ENCODE measurements at places on chromosomes 5 and 9.

DNA sequence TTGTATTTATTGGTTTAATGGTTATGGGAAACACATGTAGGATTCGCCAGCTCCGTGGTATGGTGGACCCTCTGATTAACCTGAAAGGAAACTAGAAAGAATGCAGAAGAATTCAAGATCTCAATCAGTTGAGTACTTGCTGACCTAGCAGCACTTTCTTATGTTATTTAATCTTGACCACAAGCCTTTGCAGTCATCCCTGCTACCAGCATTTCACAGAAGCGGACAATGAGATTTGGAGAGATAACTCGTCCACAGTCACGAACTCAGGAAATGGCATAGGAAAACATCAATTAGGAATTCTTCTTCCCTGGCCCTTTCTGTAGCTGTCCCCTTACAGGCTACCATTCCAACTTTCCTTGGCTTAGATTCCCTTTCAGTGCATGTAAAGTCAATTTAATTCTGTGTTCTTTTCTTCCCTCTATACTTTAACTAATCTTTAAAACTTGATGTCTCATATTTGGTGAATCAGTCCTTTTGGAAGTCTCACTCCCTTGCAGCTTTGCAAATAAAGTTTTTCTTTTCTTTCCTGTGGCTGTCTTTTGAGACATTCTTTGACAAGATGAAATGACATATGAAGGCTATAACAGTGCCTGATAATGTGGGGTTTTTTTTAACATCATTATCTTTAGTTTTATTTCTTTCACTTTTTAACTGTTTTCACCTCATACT lies 1.3 kb upstream of the SLC44A1 start:
- DNase-seq, result no peak

DNA sequence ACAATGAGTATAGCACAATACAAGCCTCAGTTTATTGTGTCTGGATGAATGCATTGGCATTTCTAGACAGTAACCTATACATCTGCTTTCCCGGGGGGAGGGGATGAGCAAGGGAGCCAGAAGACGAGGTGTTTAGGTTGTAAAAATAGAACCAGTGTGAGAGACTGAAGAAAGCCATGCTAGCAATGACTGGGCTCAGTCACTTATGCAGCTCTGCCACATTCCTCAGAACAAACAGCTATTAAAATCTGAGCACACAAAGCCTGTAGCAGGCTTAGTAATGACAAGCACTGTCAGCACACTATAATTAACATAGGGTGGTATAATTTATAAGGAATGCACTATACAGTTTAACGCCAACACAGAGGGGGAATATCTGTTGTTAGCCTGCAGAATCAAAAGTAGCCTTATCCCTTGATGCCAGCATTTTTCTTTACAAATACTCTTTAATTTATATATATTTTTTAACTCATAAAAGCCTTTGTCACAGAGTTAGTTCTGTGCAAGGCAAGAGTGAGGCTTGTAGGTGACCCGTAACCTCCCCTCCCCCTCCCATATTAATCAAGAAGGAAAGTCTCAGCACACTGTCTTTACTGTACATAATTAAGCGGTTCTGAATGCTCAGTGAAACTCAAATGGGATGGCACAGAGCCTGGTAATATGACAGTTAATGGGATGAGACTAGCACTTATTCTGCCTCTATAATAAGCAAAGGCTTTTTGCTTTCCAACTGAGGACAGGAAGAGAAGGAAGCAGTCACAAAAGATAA lies 295.4 kb downstream of the CSNK1G3 start:
- no peak for DNase-seq

GRCh38 chr9:89888677-89889076 lies 283.9 kb downstream of the GADD45G start:
- DNase-seq, result no peak

DNA sequence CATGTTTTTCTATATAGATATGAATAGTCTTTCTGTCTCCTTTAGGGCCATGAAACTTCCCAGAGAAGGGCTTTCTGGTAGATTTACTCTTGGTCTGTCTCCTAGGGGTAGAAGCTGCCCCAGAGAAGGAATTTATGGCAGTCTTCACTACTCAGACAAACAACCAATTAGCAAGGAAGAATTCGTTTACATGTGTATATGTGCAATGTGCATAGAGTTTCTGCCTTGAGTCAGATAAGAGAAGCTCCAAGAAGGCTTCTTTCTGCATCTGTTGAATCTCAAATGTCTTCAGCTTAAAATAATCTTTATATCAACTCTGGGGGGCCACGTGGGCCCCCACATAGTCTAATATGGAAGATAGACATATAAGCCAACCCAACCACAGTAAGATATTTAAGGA lies 7.6 kb upstream of the CLINT1 start:
- DNase-seq, result no peak

- no peak for DNase-seq
Measured at GRCh38 chr9:18447541-18447940, 26.4 kb upstream of the ADAMTSL1 start.

- DNase-seq, result no peak
Measured at GRCh38 chr9:69759021-69759420, 790 bp downstream of the PTAR1 start.

DNA sequence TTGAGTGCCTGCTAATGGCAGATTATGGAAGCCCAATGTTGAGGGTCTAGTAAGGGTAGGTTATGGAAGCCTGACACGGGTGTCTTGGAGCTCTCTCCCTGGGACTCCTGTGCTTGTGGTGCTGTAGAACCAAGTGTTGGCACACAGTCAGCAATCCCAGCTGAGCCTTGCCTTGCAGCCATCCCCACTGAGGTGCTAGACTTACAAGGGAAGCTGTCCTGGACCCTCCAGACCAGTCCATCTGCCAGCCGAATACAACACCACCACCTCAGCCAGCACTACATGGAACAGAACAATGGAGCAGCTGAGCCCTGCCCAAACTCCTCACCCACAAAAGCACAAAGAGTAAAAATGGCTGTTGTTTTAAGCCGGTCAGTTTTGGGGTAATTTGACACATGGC lies 90.5 kb upstream of the DNAH5 start:
- DNase-seq, result no peak

GRCh38 chr5:100479079-100479688 lies 56.0 kb upstream of the FAM174A start:
- DNase-seq, result no peak

DNA sequence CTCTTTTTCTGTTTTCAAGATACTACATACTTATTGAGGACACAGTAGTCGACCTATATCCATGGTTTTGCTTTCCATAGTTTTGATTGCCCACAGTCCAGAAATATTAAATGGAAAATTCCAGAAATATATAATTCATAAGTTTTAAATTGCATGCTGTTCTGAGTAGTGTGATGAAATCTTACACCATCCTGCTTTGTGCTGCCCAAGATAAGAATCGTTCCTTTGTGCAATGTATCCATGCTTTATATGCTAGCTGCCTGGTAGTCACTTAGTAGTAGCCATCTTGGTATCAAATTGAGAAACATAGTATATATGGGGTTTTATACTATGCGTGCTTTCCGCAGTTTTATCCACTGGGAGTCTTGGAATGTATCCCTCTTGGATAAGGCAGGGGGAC lies 59.0 kb downstream of the CWC27 start:
- DNase-seq, result no peak

DNA sequence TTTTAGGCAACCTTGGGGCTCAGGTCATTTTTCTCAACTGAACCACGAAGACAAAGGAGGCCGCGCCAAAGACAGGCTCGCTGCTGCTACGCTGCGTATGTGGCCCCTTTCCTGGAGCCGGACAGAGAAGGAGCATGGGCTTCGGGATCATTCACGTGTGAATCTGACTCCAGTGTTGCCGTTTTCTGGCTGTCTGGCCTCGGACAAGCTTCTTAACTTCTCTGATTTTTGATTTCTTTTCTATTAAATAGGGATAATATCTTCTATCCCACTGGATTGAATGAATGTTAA lies 50.8 kb upstream of the ZNF366 start:
- DNase-seq, result no peak

GRCh38 chr5:114924769-114925168 lies 244.9 kb downstream of the TRIM36 start:
- DNase-seq, result no peak

DNA sequence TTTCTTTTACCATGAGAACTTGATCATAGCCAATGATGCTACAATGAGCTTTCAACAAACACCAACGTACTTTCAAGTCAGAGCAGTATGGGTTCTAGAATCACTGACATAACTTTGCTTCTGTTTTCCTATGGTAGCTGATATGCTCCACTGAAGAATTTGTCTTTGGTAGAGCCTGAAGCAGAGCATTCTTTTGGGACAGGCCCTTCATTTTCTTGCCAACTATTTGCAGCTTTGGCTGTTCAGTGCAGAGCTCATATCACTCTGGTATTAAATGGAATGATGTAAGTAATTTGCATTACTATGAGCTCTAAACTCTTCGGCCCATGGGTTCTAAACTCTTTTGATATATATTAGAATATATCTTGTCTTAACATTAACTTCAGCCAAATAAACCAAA lies 51.8 kb upstream of the APC start:
- no peak for DNase-seq

- no peak for DNase-seq
Measured at GRCh38 chr9:84838879-84839278, 169.3 kb downstream of the NTRK2 start.

All from hypothalamus (tissue), 51 donors.